ENCODE measurements at places on chromosomes 16 and 17.

DNA sequence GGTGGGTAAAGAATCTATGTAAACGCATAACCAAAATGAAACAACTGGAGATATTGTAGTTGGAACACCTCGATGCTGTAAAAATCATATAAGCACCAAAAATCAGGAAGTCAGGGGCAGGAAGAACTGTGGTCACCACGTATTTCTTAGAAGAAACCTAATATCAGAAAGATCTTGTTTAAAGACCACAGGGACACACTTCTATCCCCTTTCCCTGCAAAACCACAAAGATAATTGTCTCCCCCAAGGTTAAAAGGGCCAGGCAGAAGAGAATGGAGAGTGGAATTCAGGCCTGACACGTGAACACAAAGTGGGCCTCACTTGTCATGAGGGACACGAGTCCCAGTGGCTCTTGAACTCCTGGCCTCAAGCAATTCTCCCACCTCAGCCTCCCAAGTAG is 68.1 kb downstream of the GSG1L start:
- no peak for DNase-seq

- no peak for DNase-seq
Measured at GRCh38 chr17:31745964-31746600, 113.0 kb downstream of the COPRS start.

- DNase-seq, result no peak
Measured at GRCh38 chr16:68247400-68247799, 2.2 kb downstream of the PLA2G15 start.

- DNase-seq, result no peak
Measured at GRCh38 chr17:82031303-82031884, at the start of gene RAC3. Gene RAC3 (plus strand): TSS chr17:82031678. CDS start chr17:82031762, 84 bp downstream.

DNA sequence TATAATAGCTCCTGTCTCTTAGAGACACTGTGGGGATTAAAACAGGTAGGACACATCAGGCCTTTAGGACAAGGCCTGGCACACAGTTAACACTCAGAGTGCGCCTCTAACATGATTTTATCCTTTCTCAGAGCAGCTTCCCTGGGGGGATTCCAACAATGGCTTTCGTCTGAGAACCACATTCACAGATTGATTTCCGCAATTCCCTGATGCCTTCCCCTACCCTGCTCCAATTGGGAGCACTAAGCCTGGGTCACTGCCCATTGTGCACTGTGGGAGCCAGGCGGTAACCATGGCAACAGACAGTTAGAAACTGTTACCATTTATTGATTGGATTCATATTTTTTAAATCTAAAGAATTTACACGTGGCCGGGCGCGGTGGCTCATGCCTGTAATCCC is 5.9 kb upstream of the ALKBH5 start:
- no peak for DNase-seq

Data from AG04449 (cell line).